ENCODE measurements at places on chromosomes 4 and X. TPM values are rescaled to one million over a fixed set of nuclear protein-coding genes. Genes with fewer than 3 reads are reported as not detected.

SMIM14 gene
- total RNA-seq = 21.3 TPM

C1QTNF7 gene
- not detected for total RNA-seq

GRCh38 chrX:40945361-40945713 is 139.9 kb upstream of the USP9X start:
- no peak for DNase-seq
- no peak overlapping the region for H3K4me3 ChIP-seq
- H3K4me1 ChIP-seq = peaks cover 4% of the 10 kb centered on the region

- H3K4me1 ChIP-seq = no peaks in the 10 kb centered on the region
- no peaks in the 10 kb centered on the region for H3K27me3 ChIP-seq
These were observed 34.1 kb upstream of the SORCS2 start for GRCh38 chr4:7158081-7158750.

- H3K4me1 ChIP-seq = no peaks in the 10 kb centered on the region
- no peak for DNase-seq
- no peak overlapping the region for H3K27ac ChIP-seq
- H3K4me3 ChIP-seq = no peak overlapping the region
- peaks cover 30% of the 10 kb centered on the region for H3K36me3 ChIP-seq
These were observed 125.1 kb downstream of the ARX start for GRCh38 chrX:24890677-24891076.

GRCh38 chrX:77628294-77629025 is 157.6 kb downstream of the ATRX start:
- no peak for DNase-seq
- H3K27ac ChIP-seq = no peak overlapping the region
- no peaks in the 10 kb centered on the region for H3K4me1 ChIP-seq
- peaks cover 56% of the 10 kb centered on the region for H3K36me3 ChIP-seq
- no peak overlapping the region for H3K4me3 ChIP-seq
- no peaks in the 10 kb centered on the region for H3K27me3 ChIP-seq

- peaks cover 5% of the 10 kb centered on the region for H3K4me1 ChIP-seq
- DNase-seq = no peak
- H3K4me3 ChIP-seq = no peak overlapping the region
- no peaks in the 10 kb centered on the region for H3K36me3 ChIP-seq
- no peak overlapping the region for H3K27ac ChIP-seq
- H3K27me3 ChIP-seq = no peaks in the 10 kb centered on the region
These were observed 20.5 kb upstream of the DHRSX start for GRCh38 chrX:2521092-2521926.

GRCh38 chrX:52217494-52218160 is 32.9 kb downstream of the MAGED4 start:
- no peaks in the 10 kb centered on the region for H3K4me1 ChIP-seq
- no peaks in the 10 kb centered on the region for H3K27me3 ChIP-seq
- no peak overlapping the region for H3K27ac ChIP-seq
- peaks cover 25% of the 10 kb centered on the region for H3K36me3 ChIP-seq

DNA sequence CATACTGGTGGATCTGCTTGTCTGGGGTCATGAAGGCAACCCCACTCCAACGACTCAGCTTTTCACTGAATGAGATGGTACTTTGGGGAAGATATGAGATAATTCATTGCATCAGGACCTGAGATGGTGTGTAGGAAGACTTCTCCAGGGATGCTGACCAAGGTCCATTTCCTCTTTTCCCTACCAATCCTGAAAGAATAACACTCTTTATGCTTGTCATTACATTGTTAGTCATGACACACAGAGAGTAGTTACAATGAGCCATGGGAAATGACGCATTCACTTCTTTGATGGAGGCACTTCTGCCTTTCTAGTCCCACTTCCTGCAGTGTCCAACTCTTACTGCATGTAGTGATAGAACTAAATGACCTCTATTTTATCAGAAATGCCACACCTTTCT is 58.6 kb downstream of the AREG start:
- H3K4me1 ChIP-seq = no peaks in the 10 kb centered on the region
- H3K27ac ChIP-seq = no peak overlapping the region
- no peaks in the 10 kb centered on the region for H3K36me3 ChIP-seq
- no peaks in the 10 kb centered on the region for H3K27me3 ChIP-seq

ZBTB33 gene
- total RNA-seq = 18.7 TPM

GRCh38 chr4:39626261-39626660 is 12.4 kb downstream of the SMIM14 start:
- no peak overlapping the region for H3K27ac ChIP-seq
- peaks cover 7% of the 10 kb centered on the region for H3K36me3 ChIP-seq
- H3K4me3 ChIP-seq = no peak overlapping the region
- DNase-seq = no peak
- H3K27me3 ChIP-seq = no peaks in the 10 kb centered on the region
- no peaks in the 10 kb centered on the region for H3K4me1 ChIP-seq

ADAM29 gene
- not detected for total RNA-seq

DNA sequence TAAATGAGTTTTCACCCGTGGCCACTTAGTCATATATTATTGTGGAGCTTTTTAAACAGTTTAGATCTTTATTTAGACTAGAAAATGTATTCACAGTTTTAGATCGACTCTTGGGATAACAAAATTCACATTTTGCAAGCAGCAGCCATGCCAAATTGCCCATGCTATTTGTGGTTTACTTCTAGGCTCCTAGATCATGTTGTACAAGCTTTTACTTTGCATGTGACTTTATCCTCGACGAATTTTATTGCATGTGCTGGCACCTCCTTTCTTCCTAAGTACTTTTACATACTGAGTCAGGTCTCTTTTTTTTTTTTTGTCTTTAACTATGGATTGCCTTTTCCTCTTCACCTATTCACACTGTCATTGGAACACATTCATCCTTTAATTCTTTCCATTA is 23.2 kb downstream of the BBS12 start:
- no peak overlapping the region for H3K27ac ChIP-seq
- no peaks in the 10 kb centered on the region for H3K27me3 ChIP-seq
- H3K4me1 ChIP-seq = no peaks in the 10 kb centered on the region

DNA sequence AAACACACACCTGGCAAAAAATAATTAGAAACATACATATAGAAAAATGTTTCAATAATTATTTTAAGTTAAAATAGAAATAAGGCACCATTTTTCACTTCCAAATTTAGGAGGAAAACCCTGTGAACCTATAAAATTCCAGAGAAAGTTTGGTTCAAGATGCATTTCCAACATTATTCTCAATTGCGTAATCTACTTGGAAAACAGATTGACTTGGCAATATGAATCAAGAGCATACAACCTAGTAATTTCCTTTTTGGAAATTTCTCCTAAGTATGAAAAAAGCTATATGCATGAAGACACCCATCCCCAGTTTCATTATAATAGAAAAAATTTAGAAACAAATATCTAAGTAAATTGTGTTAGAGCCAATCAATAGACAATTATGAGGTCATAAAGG is 242.9 kb downstream of the IQCM start:
- H3K36me3 ChIP-seq = no peaks in the 10 kb centered on the region
- no peak for DNase-seq
- no peak overlapping the region for H3K27ac ChIP-seq
- H3K4me3 ChIP-seq = no peak overlapping the region
- no peaks in the 10 kb centered on the region for H3K27me3 ChIP-seq

GRCh38 chr4:5971078-5971450 is 47.2 kb downstream of the C4orf50 start:
- no peak overlapping the region for H3K4me3 ChIP-seq
- H3K27me3 ChIP-seq = no peaks in the 10 kb centered on the region
- no peaks in the 10 kb centered on the region for H3K4me1 ChIP-seq
- H3K36me3 ChIP-seq = no peaks in the 10 kb centered on the region
- DNase-seq = peak; percentile 81

- H3K36me3 ChIP-seq = no peaks in the 10 kb centered on the region
- H3K27ac ChIP-seq = no peak overlapping the region
- no peak for DNase-seq
- no peak overlapping the region for H3K4me3 ChIP-seq
These were observed 65.2 kb downstream of the PHOX2B start for GRCh38 chr4:41683326-41683725.

DNA sequence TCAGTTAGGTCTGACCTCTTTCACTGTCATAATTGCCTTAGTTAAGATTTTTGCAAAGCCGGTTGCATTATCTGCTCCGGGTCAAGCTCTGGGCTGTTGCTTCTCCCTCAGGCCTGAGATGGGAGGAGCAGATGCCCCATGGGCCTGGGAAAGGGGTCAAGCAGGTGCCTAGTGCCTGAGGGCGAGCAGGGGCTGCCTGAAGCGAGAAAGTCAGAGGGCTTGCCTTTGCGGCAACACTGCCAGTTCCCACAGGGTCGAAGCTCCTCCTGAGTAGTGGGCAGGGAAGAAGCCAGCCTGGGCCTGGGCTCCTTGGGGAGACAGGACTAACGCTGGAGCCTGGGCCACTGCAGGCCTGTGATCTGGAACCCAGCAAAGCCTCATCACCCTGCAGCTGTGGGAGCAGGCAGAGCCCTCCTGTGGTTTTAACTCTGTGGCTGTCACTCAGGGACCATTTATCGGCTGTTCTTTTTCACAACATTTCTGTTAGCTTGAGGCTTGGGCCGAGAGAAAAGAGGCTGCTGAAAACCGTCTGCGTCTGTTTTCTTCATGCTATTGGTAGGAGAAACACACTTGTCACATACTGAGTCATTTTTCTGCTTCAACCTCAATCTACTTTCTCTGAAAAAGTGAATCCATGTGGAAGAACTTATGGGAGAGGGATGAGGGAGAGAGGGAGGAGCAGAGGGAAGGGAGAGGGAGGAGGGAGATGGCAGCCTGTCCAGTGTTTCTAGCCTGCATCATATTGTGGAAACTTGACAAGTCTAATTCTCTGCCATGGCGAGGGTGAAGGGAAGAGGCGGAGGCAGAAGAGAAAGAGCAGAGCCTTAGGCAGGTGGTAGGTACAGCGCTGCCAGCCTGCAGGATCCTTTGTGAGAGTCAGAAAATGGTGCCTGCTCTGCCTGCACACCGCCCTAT is 68.4 kb downstream of the RHOH start:
- no peaks in the 10 kb centered on the region for H3K36me3 ChIP-seq
- no peak for DNase-seq
- H3K4me1 ChIP-seq = no peaks in the 10 kb centered on the region
- no peaks in the 10 kb centered on the region for H3K27me3 ChIP-seq
- H3K4me3 ChIP-seq = no peak overlapping the region

ATP2B3 gene
- total RNA-seq = 0.35 TPM

DNA sequence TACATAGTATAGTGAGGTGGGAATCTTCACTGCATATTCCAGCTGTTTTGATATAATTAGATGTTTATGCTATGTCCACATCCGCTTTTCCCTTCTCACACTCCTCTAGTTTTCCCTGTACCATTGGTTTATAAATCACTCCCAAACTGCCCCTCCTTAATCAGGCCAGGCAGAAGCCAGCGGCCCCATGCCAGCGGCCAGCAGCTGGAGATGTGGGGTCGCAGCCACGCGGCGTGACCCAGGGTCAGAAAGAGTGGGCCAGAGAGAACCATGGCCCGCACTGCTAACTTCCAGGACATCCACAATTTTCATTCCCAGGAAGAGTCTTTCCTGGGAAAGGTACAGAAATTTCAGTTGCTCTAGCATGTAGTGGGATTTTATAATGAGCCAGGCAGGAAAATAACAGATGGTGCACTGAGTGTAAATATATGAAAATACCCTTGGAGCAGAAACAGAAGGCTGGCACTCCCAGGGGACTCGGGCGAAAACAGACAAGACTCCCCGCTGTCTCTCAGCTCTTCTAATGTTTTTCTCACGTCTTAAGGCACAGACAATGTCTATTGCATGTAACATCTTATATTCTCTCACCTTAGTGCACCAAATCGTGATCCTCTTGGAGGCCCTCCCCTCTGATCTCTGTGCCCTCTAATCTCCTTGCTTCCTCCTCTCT is 145.9 kb upstream of the ZFP42 start:
- no peak overlapping the region for H3K27ac ChIP-seq
- H3K36me3 ChIP-seq = peaks cover 3% of the 10 kb centered on the region
- DNase-seq = no peak
- no peaks in the 10 kb centered on the region for H3K27me3 ChIP-seq
- no peak overlapping the region for H3K4me3 ChIP-seq

RAB39B gene
- total RNA-seq = 7.2 TPM

DNA sequence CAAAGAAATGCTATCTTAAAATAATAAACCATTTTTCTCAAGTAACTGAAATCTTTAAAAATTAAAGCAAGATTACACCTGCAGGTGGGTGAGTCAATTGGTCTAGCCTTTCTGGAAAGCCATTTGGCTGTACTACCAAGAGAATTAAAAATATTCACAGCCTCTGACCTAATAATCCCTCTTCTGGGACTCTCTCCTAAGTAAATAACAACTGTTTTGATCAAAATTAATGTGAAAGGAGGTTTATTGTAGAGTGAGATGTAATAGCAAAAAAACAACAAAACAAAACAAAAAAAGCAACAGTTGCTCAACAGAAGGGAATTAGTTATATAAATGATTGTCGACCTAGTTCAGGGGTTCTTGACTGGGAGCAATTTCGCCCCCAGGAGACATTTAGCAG is 89.0 kb downstream of the GEMIN8 start:
- H3K4me3 ChIP-seq = no peak overlapping the region
- H3K27me3 ChIP-seq = no peaks in the 10 kb centered on the region
- DNase-seq = no peak
- H3K36me3 ChIP-seq = peaks cover 5% of the 10 kb centered on the region

CT45A7 gene
- total RNA-seq = not detected

FAM236D gene
- not detected for total RNA-seq

CXCL1 gene
- total RNA-seq = 0.20 TPM

ANTXR2 gene
- total RNA-seq = 5.3 TPM

BEND2 gene
- not detected for total RNA-seq

Data from H9 (cell line).